Prostate gland (tissue), 2 donors: ENCODE measurements at places on chromosomes 2 and 18. TPM values are rescaled to one million over a fixed set of nuclear protein-coding genes. Genes with fewer than 3 reads are reported as not detected.
A peak's percentile ranks its signal among the peaks of the same experiment; 100 is the strongest.

DNA sequence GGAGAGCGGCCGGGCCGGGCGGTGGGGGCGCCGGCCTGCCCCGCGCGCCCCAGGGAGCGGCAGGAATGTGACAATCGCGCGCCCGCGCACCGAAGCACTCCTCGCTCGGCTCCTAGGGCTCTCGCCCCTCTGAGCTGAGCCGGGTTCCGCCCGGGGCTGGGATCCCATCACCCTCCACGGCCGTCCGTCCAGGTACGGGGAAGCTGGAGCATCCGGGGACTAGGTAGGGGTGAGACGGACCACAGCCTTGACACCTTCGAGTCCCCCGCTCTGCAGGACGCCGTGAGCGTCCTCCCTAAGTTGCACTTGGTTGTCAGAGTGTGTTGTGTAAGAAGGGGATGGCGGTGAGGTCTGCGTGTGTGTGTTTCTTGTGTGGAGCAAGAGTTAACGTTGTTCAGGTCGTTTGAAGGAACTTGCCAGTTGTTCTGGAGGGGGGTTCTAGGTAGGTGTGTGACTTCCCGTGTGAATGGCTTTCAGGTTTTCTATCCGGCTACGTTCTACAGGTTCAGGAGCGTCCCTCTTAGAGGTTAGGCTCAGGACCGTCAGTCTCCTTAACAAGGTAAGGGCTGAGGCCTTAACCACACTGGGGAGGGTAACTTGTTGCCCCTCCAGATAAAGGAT lies 393 bp downstream of the IL1R1 start:
- no peaks in the 10 kb centered on the region for H3K36me3 ChIP-seq
- no peaks in the 10 kb centered on the region for H3K27me3 ChIP-seq
- peak overlapping the region; percentile 98 for H3K27ac ChIP-seq
- H3K4me3 ChIP-seq = peak overlapping the region; percentile 67

PAIP2B gene
- 12.8 TPM for total RNA-seq

RND3 gene
- 54.7 TPM for total RNA-seq

- H3K27ac ChIP-seq = peak overlapping the region; percentile 58
- no peaks in the 10 kb centered on the region for H3K27me3 ChIP-seq
- no peaks in the 10 kb centered on the region for H3K4me1 ChIP-seq
- DNase-seq = peak; percentile 15
- H3K36me3 ChIP-seq = no peaks in the 10 kb centered on the region
These were observed 772 bp downstream of the RELCH start for GRCh38 chr18:62187543-62188510.

GRCh38 chr2:23567161-23567756 lies 182.3 kb downstream of the KLHL29 start:
- no peak overlapping the region for H3K4me3 ChIP-seq
- H3K4me1 ChIP-seq = peaks cover 6% of the 10 kb centered on the region
- no peaks in the 10 kb centered on the region for H3K36me3 ChIP-seq
- DNase-seq = no peak

- no peak for DNase-seq
- no peak overlapping the region for H3K4me3 ChIP-seq
- no peaks in the 10 kb centered on the region for H3K27me3 ChIP-seq
- H3K27ac ChIP-seq = no peak overlapping the region
These were observed 10.1 kb downstream of the GPR35 start for GRCh38 chr2:240635121-240635997.

DNA sequence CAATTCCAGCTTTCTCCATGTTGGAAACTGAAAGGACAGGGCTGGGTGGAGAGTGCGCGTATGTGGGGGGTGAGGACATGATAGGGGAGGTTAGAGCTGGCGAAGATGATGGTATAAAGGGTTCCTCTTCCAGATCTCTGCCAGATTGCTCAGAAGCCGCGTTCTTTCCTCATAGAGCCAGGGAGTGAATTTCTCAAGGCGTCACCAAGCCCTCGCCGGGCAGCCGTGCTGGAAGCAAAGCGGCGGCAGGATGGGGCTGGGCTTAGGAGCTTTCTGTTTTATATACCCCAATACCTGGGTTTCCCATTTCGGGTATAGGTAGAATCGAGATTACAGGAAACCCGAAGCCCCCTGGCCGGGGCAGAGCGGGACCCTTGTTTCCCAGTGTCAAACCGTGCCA lies 43.8 kb downstream of the DDX18 start:
- H3K4me3 ChIP-seq = no peak overlapping the region
- peaks cover 5% of the 10 kb centered on the region for H3K27me3 ChIP-seq
- no peaks in the 10 kb centered on the region for H3K36me3 ChIP-seq

ZNF396 gene
- 3.9 TPM for total RNA-seq

CTDP1 gene
- total RNA-seq = 33.6 TPM

DNA sequence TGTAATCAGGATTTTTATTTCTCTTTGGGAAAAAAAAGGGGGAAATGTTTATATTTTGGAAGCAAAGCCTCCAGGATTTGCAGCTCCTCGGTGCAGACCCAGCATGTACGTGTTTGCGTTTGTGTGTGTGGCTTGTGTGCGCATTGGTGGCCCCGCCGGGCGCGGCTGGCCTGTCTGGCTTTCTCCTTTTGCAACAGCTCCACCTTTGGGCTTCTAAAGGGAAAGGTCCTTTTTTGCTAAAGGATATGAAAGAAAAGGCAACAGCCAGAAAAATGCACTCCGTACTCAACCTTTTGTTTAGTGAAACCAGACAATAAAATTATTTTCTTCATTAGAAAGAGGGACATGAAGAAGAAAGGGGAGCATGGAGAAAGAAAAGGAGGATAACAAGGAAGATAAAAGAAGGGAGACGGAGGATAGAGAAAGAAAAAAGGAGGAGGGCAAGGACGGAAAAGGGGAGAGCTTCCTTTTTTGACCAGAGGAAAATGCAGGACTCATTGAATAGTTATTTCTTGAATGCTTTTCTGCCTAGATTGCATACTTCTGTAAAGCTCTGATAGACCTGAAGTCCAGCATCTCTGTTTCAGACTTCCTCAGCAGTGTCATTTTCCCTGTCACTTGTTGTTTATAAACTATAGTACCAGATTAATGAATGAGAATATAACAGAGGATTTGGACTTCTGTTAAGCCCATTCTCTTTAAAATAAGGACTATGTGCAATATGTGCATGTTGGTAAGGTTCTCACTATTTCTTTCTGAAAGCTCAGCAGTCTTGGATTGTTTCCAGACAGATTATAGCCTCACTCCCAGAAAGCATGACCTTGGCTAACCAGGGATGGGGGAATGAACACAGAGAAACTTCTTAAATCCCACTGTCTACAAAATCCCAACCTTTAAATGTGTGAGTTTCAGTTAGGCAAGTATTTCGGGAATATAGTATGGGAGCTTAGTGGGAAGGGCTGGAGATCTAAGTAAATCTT lies 563.1 kb upstream of the PIK3C3 start:
- no peaks in the 10 kb centered on the region for H3K36me3 ChIP-seq
- DNase-seq = peak; percentile 33
- H3K27me3 ChIP-seq = no peaks in the 10 kb centered on the region
- H3K4me1 ChIP-seq = peaks cover 4% of the 10 kb centered on the region
- no peak overlapping the region for H3K4me3 ChIP-seq

ALLC gene
- not detected for total RNA-seq

STPG4 gene
- total RNA-seq = not detected
